ENCODE measurements at places on chromosomes 12 and 14.

DNA sequence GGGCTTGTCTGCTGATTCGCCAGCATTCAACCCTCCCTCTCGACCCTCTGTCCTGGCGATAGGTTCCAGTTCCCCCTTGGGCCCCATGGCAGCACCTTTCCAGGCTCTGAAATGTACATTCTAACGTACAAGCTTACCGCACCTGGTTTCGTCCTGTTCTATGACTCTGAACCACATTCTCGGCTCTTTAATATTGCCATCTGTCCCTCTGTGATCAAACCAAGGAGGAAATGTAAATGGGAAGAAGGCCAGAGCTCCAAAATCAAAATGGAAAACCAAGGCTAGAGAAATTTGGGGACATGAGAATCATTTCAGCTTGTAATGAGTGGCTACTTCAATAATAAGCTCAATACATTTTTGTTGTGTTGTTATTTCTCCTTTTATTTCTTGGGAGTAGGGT is 117.2 kb downstream of the TTC7B start:
- DNase-seq, result no peak

- DNase-seq, result no peak
These were observed 12.3 kb upstream of the C12orf71 start for GRCh38 chr12:27094726-27095125.

DNA sequence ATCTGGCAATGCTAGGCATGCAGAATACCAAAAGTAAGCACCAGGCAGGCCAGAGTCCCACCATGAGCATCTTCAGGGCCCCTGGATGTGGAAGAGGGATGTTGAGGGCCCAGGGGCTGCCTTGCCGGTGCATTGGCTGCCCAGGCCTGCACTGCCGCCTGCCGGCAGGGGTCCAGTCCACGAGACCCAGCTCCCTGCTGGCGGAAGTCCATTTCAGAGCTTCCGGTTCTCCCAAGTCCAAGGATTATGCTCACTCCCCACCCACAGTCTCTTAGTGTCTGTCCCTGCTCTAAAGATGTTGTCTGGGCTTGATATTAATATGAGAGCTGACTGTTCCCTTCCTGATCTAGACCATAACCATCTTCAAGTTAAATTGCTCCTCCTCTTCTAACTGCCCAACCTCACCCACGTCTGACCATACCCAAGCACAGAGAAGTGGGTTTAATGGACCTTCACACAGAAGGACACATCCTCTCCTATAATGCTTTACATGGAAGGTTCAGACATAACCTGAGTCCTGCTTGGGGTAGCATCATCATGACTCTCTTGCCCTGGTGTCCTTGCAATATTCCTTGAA is 117.4 kb downstream of the DAD1 start:
- no peak for DNase-seq

DNA sequence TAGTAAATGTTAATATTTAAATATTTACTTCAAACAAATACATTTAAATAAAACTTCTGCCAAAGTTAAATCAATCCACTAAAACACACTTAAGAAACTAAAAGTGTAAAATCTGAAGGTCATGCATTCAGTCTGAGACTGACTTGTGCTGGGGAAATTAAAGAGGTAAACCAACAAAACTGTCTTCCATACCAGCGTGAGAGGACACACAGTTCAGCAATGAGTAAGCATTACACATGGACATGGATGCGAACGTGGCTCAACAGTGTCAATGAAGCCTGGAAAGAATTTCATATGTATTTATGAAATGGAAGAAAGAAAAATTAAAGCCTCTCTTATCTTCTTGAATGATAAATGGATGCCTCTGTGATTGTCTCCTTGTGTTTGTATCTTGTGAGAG is 1052.3 kb downstream of the AACS start:
- no peak for DNase-seq

GRCh38 chr14:70655110-70655826 is 13.6 kb downstream of the TTC9 start:
- no peak for DNase-seq

- DNase-seq, result no peak
These were observed 15.7 kb upstream of the AMN start for GRCh38 chr14:102906616-102907302.

GRCh38 chr12:8890313-8891085 is 23.8 kb upstream of the PHC1 start:
- DNase-seq, result peak; percentile 8
